ENCODE measurements at places on chromosomes 7 and 10. TPM values are rescaled to one million over a fixed set of nuclear protein-coding genes. Genes with fewer than 3 reads are reported as not detected.

DNA sequence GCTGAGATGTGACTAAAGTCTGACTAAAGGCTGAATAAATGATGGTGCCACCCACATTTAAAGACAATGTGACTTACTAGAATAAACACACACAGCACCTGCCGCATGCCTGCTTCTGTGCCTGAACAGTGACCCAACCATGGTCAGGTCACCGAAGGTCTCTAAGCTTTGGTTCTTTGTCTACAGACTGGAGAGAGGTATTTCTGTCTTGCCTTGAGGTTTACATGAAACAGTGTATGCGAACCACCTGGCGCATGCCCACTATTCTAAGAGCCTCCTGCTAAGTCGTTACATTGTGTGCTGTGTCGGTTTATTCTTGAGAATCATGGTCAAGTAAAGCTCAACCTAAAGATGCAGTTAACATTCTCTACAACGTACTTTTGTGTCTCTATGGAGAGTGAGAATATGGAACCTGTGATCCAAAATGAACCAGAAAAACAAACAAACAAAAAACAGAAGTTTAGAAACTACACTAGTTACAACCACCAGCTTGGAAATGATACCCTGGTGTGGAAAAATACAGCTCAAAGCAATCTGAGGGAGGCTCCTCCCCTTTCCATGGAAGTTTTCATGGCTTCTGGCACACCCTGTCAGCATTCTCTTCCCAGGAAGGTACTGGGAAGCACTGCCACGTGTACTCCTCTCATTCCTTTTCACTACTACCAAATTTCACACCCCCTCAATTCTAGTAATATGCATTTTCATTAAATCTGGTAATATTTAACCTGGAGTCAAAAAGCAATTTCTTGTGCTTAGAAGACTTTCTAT lies 40.0 kb downstream of the VOPP1 start:
- peak overlapping the region; percentile 99 for H3K27ac ChIP-seq
- peaks cover 33% of the 10 kb centered on the region for H3K36me3 ChIP-seq

DNA sequence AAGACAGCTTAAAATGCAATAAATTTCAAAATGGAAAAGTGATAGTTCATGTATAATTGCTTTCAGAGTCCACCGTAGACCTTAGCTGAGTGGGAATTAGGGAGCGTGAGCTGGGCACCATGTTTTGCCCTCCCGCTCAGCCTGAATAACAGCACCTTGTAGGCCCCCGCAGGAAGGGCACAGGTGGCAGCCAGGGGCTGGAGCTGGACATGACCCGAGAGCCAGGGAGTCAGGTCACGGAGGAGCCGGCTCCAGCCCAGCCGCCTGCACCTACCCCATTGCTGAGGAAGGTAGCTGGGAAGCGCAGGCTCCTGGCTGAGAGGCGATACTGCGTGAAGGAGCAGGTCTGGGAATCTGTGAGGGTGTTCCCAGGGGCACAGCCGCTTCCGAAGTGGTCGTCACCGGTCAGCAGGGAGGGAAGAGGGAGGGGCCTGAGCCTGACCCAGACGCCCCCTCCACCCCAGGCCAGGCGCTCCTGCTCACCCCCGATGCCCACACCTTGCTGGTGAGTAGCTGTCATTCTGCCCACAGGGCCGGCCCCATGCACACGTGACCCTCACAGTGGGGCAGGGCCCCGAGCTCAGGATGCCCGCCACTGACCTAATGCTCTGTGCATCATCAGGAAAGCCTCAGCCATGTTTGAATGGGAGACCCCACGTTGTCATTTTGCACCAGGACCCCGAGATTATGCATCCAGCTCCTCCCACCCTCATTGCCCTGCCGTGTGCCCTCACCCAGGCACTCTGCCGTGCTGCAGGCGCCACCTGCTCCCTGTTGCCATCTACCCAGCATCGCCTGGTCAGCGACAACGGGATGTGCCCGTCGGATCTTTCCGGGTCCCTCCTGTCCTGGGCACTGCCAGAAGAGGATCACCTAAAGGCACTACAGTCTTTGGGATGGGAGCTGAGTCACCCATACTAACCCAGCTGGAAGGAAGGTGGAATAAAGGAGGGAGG lies 129.2 kb upstream of the TCERG1L start:
- no peaks in the 10 kb centered on the region for H3K36me3 ChIP-seq
- H3K4me3 ChIP-seq = no peak overlapping the region
- H3K27ac ChIP-seq = no peak overlapping the region
- no peaks in the 10 kb centered on the region for H3K27me3 ChIP-seq
- H3K4me1 ChIP-seq = no peaks in the 10 kb centered on the region

DNA sequence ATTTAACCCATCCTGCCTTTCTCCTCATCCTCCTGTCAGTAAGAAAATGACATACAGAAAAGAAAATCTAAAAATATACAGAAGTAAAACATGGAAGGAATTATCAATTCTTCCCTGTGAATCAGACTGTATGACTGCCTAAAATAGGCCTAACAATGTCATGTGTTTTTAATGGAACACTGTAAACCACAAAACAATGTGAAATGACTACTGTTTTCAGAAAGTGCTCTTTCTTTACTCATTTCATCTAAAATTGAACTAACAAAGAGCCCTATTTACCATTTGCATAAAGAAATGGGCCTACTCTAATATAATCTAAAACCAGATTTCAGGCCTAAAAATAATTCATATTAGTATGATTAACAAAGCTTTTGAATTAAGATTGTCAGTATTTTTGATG lies 35.7 kb downstream of the SEMA3E start:
- H3K27me3 ChIP-seq = no peaks in the 10 kb centered on the region
- no peaks in the 10 kb centered on the region for H3K36me3 ChIP-seq
- H3K4me1 ChIP-seq = no peaks in the 10 kb centered on the region
- DNase-seq = no peak
- H3K27ac ChIP-seq = no peak overlapping the region
- H3K4me3 ChIP-seq = no peak overlapping the region

Gene HELLS
- total RNA-seq = 247 TPM

Gene PFKFB3
- total RNA-seq = 108 TPM

Gene AKR1C3
- not detected for total RNA-seq
